ELR (cell line): ENCODE measurements at places on chromosomes 11 and 22.

DNA sequence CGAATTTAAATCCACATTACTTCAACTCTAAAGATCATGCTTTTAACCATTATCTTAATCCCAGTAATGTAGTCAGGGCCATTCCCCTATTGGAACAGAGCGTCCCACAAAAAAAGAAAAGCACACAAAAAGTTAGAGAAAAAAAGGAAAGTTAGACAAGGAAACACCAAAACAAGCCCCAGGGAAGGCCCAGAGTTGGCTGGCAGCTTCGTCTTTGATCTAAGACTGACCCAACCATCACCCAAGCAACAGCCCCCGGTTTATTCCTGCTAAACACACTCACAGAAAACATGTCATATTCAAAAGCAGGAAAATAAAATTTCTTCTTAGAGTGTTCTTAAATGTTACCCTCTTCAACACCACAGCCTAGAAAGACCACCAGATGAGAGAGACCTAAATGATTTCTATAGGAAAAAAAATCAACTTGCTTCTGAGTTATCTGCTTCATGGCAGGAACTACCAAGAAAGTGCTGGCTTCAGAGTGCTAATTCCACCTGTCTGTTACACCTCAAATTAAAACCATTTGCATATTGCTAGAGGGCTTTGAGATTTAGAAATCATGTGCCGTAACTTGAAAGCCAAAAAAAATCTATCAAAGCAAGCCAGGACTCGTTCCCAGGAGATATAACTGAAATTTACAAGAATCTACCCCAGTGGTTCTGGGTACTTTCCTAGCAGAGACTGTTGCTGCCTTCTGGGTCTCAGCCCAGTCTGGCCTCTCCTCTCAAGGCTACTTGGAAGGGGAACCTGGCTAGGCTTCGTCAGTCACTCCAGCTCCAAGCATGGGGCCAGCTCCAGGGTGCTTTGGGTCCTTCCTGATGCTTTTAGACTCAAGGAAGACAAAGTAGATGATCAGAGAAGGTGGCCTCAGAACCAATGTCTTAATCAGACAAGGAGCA, 31.2 kb downstream of the POU2AF3 start:
- no peak for DNase-seq

GRCh38 chr11:113176599-113177360, 137.6 kb upstream of the TTC12 start:
- peak; percentile 71 for DNase-seq

DNA sequence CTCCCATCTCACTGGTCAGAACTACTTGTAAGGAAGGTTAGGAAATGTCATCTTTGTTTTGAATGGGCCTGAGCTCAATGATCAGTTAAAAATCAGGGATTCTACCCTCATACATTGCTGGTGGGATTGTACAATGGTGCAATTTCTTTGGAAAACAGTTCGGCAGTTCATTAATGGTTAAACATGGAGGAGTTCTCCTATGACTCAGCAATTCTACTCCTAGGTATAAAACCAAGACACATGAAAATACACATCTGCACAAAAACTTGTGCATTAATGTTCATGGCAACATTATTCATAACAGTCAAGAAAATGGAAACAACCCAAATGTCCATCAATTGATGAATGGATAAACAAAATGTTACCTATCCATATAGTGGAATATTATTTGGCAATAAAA, 4.9 kb upstream of the APOA5 start:
- no peak for DNase-seq

- no peak for DNase-seq
Observed at GRCh38 chr22:42962295-42963230, 52.4 kb downstream of the PACSIN2 start.

DNA sequence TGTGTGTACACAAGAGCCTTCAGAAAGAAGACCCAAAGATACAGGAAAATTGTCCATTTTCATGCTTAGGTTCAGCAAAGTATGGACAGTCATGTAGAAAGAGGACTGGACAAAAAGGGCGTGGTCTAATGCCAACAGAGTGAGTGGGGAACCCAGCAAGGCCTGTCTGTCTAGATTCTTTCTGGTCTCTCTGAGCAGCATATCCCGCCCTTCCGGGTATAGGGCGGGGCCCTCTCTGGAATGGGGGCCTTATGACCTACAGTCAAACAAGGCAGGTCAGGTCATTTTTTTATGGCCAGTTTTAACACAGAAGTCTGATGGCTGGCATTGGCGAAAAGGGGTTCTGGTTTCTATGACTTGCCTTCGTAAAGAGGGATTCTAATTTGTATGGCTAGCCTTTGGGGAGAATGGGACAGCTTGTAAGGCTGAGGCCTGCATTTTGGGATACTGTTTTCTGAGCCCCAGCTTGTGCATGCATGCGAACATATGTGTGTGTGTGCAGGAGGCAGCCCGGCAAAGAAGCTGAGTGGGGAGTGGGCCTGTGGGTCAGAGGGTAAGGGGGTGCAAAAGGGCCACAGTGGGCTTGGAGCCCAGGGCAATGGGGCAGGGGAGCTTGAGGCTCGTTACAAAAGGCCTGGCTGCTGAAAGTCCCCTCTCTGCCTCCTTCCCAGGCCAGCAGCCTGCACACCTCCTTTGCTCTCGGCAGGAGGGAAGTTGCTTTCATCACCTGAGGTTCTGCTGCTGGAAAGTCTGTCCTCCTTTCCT, 130.5 kb upstream of the B3GAT1 start:
- DNase-seq = no peak

DNA sequence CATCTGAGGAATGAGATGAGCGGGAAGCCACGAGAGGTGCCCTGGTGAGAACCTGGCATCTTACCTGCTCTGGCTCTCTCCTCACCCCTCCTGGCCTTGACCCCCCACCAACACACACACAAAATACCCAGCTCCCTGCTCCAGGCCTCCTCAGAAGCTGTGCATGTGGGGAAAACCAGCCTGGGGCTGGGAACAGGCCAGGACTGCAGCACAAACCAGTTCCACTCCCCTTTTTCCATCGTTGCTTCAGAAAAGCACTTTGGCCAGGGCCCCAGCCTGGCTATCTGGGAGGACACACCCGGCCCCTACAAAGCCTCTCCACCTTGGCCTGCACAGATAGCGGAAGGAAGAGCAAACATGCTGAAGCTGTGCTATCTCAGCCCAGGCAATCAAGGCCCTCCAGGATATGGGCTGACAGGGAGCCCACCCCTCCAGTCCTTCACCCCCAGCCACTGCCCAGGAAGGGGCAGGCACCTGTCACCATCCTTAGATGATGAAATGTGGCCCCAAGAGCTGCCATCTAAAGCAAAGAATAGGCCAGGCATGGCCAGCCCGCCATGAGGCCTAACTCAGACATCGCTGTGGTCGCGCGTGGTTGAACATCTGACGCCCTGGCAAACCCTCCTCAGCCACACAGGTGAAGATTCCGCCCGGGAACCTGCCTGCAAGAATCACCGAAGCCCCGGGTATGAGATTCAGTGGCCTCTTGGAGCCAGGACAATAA, 35.4 kb downstream of the PISD start:
- DNase-seq = no peak

GRCh38 chr11:118783724-118784495, 7.1 kb downstream of the DDX6 start:
- DNase-seq = no peak

DNA sequence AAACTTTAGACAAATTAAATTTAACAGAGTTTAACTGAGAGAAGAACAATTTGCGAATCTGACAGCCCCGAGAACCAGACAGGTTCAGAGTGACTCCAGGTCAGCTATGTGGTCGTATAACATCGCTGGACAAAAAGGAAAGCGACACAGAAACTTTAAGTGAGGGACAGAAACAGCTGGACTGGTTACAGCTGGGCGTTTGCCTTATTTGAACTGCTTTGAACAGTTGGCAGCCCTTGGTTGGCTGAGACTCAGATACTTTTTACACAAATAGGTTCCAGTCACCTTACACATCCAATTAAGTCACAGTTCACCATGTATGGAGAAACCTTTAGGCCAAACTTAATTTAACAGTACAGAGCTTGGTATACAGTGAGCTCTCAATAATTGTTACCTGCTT, 436.9 kb downstream of the GUCY1A2 start:
- DNase-seq = no peak

DNA sequence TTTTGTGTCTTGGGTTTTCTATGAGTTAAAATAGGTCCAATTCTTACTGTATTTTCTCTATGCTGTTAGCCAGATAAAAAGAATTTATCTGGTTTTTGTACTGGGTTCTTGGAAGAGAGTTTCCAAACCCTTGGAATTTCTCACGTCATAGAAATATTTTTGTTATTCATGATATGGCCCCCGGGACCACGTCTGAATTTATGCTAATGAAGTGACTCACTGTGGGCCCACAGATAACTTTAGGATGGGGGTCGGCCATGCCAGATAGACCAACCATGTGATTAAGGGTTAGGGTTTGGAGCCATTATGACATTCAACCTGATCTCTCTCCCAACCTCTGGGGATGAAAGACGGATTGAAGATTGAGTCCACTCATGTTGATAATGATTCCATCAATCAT, 35.6 kb upstream of the DDI1 start:
- DNase-seq = no peak

GRCh38 chr11:59259047-59259446, 46.3 kb upstream of the MPEG1 start:
- DNase-seq = no peak

- DNase-seq = peak; percentile 26
Observed at GRCh38 chr11:127023991-127024390, 23.4 kb upstream of the KIRREL3 start.

GRCh38 chr11:83706566-83706965, 420.4 kb upstream of the CCDC90B start:
- DNase-seq = no peak

DNA sequence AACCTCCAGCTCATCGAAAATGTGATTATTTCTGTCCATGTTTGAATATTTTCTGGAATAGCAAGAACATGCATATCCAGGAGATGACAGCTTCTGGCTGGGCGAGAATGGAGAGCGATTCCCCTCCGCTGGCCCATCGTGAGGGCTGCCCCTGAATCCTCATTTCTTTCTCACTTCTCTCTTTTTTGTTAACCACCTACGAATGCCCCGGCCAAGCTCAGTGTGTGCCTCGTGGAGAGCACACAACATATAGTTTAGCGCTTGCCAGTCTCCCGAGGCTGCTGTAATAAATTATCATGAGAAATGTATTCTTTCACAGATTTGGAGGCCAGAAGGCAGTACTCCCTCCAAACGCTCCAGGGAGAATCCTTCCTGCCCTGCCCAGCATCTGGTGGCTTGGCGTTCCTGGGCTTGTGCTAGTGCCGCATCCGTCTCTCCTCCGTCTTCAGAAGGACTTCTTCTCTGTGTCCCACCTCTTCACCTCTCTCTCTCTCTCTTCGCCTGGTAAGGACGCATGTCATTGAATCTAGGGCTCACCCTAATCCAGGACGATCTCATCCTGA, 1306.0 kb downstream of the TBC1D22A start:
- no peak for DNase-seq

DNA sequence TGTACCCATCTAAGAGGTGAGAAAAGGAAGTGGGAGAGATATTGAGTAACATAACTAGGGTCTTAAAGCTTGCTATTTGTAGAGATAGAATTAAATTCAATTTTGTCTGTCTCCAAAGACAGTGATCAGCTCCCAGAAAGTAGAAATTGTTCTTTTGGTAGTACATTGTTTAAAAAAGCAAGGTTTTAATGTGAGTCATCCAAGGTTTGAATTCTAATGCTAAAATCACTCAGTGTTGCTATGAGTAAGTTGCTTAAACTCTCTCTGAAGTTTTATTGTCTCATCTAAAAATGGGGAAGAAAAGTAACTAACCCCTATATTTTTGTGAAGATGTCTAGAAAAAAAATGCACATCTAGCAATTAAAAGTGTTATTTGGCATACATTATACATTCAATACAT, 1004.5 kb upstream of the CCDC90B start:
- peak; percentile 38 for DNase-seq

- no peak for DNase-seq
Observed at GRCh38 chr11:130825983-130826382, 90.3 kb downstream of the SNX19 start.

GRCh38 chr11:86043765-86044503, 24.9 kb downstream of the PICALM start:
- peak; percentile 41 for DNase-seq

DNA sequence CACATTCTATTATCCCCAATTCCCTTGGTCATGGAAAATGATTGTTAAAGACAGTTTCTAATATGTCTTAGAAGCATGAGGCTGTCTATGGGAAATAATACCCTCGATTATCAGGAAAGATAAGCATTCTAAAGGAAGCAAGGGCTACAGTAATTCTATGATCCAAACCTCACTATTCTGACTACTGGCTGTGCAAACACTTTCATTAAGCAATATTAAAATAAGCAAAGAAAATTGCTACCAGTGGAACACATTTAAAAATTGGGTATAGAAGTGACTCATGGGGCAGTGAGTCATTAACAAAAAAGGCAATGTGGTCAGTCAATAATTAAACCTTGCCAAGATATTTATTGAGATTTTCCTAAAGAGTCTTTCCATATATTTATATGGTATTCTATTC, 1415.2 kb upstream of the TENM4 start:
- no peak for DNase-seq

GRCh38 chr11:71311176-71311925, 59.0 kb upstream of the SHANK2 start:
- DNase-seq = no peak

- DNase-seq = peak; percentile 71
Observed at GRCh38 chr11:62889484-62890437, 9.1 kb downstream of the SLC3A2 start.

- no peak for DNase-seq
Observed at GRCh38 chr22:49091917-49092545, 735.6 kb downstream of the BRD1 start.

- DNase-seq = no peak
Observed at GRCh38 chr11:120774591-120775386, 249.1 kb upstream of the TBCEL start.

DNA sequence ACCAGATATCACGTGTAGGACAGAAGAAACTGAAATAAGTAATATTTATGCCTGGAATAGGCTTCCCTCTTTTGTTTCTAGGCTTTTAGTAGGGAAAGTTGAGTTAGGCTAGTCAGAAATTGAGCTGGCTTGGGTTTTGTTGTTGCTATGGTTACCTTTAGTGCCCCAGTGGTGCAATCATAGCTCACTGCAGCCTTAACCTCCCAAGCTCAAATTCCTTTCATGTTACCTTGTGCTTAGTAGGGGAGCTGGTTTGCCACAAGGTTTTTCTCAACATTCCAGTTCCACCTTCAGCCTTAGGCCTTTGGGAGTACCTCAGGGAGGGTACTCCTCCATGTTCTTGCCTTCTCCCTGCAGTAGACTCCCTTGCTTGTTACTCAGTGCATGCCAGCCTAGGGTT, 69.1 kb upstream of the SUSD2 start:
- DNase-seq = peak; percentile 42

- no peak for DNase-seq
Observed at GRCh38 chr11:1119604-1120146, 38.1 kb upstream of the MUC5AC start.

- no peak for DNase-seq
Observed at GRCh38 chr11:116888024-116888423, 50.6 kb upstream of the APOA1 start.
